ENCODE measurements at places on chromosomes 16 and 17.

DNA sequence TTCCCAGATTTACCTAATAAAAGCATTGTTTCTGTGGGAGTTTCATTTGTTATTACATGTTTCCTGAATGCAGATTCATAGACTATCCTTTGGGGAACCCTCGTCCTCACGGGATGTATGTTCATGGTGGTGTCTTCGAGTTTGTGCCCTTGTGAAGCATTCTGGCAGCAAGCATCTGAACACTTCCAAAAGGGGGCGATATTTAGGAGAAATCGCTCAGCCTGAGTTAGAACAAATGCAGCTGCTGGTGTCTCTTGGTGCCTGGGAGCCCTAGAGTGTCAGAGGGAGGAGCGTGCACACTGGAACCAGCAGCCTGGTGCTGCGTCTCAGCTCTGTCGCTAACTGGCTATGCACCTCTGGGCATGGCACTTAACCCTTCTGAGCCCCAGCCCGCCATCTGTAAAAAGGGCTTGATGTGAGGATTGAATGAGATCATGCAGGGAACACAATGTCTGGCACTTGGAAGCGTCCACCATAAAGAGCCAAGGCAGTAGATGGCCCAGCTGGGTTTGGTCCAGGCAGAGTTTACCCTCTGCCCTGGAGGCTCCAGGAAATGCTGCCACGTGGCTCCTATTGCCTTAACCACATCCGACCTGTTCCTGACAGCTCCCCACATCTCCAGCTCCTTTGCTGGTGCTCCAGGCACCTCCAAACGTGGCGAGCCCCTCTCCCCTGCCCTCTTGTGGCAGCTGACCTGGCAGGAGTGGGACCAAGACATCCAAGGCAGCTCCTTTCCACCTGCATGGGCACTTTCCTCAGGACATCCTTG is 25.0 kb upstream of the C16orf78 start:
- DNase-seq, result no peak

DNA sequence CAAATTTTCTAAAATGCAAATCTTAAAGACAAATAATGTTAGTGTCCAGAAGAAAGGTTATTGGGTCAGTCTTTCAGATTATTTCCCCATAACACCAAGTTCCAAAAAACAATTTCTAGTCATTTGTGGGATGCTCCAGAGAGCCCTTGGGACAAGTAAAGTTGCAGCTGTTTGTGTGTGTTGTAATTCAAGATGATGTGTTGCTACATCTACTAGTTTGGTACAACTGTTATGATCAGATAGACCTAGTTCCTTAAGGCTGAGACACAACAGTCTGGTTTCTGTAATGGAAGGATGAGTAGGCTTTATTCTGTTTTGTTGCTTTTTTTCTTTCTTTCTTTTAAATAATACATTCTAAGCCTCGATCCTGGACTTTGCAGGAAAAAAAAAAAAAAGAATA is 41.9 kb downstream of the PIGL start:
- DNase-seq, result no peak

- DNase-seq, result peak; percentile 57
These were observed 3.3 kb upstream of the CDK5R1 start for GRCh38 chr17:32483451-32484019.

- peak; percentile 56 for DNase-seq
These were observed 2.3 kb upstream of the SOX9 start for GRCh38 chr17:72118335-72119076.

GRCh38 chr17:55303701-55304145 is 39.0 kb downstream of the HLF start:
- DNase-seq, result peak; percentile 29

- DNase-seq, result peak; percentile 77
These were observed 24.0 kb upstream of the VPS4A start for GRCh38 chr16:69286941-69287713.
